Mucosa of gallbladder (tissue), 1 donor: ENCODE measurements at places on chromosomes 11 and 22. TPM values are rescaled to one million over a fixed set of nuclear protein-coding genes. Genes with fewer than 3 reads are reported as not detected.

Gene OR5B21
- total RNA-seq = not detected

Gene FAM83F
- 12.1 TPM for total RNA-seq

Gene TMEM191C
- total RNA-seq = 2.8 TPM

Gene MPPED2
- total RNA-seq = 5.6 TPM

Gene TCN1
- 39.4 TPM for total RNA-seq

Gene TRMT2A
- total RNA-seq = 67.1 TPM

Gene IL17REL
- total RNA-seq = 0.06 TPM

Gene PRAME
- total RNA-seq = 1.5 TPM

DNA sequence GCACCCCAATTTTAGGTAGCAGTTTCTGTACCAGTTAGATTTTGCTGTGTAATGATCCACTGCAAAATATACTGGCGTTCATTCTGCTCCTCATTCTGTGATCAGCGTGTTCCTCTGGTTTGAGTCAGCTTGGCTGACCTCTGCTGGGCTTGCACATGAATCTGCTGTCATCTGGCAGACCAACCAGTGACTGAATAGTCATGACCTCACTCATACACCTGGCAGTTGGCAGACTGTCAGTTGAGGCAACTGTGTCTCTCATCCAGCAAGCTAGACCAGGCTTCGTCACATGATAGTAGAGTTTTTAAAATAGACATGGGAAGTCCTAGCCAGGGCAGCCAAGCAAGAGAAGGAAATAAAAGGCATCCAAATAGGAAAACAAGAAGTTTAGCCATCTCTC lies 316.3 kb upstream of the LARGE1 start:
- DNase-seq = peak; percentile 63

DNA sequence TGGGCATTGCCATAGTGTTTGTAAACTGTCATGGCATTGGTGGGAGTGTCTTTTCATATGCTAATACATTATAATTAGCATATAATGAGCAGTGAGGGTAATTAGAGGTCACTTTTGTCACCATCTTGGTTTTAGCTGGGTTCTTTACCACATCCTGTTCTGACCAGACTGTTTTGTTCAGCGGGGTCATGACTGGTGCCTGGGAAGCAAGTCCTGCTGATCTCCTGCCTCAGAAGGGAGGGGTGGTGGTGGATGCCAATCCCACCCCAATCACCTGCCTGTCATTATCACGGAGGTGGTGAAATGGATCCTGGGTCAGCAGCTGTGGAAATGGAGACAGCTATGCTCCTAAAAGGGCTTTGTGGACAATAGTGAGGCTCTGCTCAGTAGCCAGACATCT lies 31.2 kb downstream of the IL18 start:
- no peak for DNase-seq

- no peak for DNase-seq
These were observed 29.1 kb upstream of the TMPRSS4 start for GRCh38 chr11:118047749-118048148.

GRCh38 chr11:113398669-113399430 lies 11.3 kb downstream of the ANKK1 start:
- DNase-seq = no peak

DNA sequence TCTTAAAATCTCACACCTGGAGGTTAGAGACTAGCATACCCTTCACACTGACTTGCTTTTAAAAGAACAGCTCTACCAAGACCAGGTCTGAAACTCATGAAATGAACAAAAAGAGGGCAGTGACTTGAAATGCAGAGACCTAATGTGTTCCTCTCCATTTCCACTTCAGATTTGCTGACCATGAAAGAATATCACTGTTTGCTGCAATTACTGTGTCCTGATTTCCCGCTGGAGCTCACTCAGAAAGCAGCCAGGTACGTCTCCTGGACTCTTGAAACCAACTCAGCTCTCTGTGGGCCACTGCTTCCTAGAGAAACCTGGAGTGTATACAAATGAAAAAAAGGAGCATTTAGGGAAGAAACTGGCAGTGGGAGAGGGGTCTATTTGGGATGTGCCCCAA lies 39.2 kb downstream of the ARFGAP2 start:
- no peak for DNase-seq

GRCh38 chr22:35378621-35379020 lies 2.3 kb upstream of the HMOX1 start:
- DNase-seq = no peak

DNA sequence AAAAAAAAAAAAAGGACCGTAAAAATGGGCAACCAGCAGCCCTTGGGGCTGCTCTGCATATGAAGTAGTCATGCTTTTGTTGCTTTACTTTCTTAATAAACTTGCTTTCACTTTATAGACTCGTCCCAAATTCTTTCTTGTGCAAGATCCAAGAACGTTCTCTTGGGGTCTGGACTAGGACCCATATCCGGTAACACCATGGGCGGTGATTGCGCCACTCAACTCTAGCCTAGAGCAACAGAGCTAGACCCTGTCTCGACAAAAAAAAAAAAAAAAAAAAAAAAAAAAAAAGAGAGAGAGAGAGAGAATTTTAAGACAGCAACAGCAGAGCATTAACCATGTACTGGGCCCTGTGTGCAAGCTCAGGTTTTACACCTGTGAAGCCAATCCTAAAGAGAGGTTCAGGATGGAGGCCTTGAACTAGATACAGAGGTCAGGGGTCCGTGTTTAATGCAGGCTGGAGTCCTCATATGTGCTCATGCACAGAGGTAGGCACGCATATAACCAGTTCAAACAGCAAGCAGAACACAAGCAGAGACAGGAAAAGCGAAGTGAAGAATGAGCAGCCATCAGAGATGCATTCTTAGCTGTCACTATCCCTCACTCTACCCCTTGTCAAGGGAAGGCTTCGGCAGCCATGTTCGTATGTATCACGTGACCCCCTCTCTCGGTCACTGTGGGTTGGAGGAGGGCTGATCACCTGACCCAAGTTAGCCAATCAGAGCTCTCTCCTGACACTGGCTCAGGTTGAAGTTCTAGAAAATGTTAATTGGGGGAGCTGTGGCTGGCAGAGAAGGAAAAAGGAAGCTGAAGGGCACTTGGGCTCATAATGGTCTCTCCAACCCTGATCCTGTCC lies 16.7 kb upstream of the SYT12 start:
- no peak for DNase-seq

DNA sequence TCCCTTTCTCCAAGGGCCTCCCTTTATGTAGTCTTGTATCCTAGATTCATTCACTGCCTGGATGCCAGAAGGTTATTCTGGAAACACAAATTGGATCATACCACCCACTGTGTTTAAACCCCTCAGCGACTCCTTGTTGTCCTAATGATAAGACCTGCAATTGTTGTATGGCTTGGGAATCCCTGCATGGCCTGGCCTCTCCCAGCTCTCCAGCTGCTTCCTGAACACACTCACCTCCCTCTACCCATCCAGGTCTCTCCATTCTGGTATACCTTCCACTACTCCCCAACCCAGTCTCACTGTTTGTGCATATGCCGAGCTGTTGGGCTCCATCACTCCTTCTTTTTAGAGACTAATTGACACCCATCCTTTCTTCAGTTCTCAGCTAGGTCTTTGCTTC lies 124.3 kb upstream of the ALX4 start:
- DNase-seq = no peak

DNA sequence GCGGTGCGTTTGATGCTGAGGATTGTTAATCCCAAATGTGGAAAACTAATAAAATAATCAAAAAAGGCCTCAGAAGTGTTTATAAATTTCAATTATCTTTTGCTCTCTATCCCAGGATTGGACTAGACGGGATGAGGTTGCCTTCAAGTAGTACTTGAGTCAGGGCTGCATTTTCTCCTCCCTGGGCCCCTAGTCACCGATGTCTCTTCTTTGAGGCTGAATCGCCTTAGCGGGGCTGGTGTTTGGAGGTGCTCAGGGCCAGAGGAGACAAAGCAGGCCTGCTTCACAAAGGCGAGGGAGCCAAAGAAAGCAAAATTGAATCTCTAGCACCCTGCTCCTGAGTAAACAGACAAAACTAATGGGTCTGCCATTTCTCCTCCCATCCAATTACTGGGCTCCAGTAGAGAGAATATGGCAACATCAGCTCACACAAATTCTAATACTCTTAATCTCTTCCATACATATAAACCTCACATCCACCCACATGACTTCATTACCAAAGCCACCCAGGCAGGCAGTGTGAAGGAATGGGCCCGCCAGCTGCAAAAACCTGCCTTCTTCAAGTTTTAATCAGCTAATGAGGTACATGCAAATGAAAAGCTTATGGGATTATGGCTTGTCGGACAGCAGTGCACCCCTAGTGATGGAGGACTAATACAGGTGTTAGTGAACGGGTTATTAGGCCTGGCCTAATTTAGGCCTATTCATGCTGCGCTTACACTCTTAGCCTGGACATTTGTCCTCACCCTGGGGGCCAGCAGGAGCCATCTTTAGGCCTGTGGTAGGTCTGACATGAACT lies 52.7 kb upstream of the HTATIP2 start:
- DNase-seq = no peak

- DNase-seq = no peak
These were observed 1561.0 kb upstream of the RAG2 start for GRCh38 chr11:38159038-38159437.

GRCh38 chr11:83020942-83021779 lies 50.5 kb downstream of the RAB30 start:
- DNase-seq = no peak

DNA sequence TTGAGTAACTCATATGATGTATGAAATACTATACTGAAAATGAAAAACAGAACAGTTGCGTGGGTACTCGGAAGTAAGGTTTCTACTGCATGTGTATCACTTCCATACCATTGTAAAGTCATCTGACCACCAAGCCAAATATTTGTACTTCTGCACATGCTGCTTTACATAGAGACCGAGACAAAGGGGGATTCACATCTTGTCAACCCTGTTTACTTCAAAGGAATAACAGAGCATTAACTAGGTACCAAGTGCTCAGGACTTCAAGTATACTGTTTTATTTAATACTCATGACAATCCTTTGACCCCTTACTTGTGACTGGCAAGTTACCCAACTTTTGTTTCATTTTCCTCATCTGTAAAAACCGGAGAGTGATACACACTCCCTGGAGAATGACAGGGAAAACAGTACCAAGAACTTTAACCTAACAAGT lies 9.9 kb downstream of the MAPK1 start:
- no peak for DNase-seq

- no peak for DNase-seq
These were observed 118.3 kb downstream of the WT1 start for GRCh38 chr11:32316858-32317642.

GRCh38 chr11:128714123-128714522 lies 20.3 kb downstream of the FLI1 start:
- DNase-seq = no peak

DNA sequence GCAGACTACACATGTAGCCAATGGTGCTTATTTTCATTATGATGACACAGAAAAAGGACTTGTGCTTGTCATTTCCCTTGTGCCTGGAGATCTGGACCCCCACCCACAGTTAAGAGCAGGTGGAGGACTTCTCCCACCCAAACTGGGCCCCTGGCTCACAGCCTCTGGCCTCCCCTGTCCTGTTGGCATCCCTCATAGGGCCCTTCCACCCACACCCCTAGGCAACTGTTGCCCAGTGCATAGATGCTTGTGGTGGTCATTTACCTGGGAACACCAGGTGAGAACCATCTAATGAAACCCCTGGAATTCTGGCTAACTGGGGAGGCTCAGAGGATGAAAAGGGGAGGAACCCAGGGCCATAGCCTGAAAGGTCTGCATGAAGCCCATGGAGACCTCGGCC lies 355.9 kb downstream of the BUD13 start:
- no peak for DNase-seq

- peak; percentile 30 for DNase-seq
These were observed 1248.4 kb downstream of the BRD1 start for GRCh38 chr22:48579043-48579927.

- DNase-seq = no peak
These were observed 53.2 kb upstream of the AMPD3 start for GRCh38 chr11:10401696-10402392.

DNA sequence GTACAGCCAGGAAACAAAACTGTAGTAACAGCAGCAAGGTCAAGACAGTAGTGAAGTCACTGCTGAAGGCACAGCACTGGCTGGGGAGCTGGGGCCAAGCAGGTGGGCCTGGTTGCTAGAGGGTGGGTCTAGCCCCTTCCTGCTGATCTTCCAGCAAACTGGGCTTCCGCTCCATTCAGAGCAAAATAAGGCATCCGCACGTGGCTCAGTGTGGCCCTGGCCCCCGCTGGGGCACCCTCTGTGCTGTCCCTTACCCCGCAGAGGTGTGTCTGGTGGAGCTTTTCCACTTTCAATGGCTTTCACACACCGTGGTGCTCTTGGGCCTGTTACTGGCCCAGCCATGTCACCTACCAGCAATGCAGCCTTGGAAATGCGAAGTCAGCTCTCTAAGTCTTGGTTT lies 162.4 kb upstream of the B3GAT1 start:
- peak; percentile 4 for DNase-seq

GRCh38 chr22:25153961-25154666 lies 45.5 kb upstream of the CRYBB3 start:
- DNase-seq = peak; percentile 89

DNA sequence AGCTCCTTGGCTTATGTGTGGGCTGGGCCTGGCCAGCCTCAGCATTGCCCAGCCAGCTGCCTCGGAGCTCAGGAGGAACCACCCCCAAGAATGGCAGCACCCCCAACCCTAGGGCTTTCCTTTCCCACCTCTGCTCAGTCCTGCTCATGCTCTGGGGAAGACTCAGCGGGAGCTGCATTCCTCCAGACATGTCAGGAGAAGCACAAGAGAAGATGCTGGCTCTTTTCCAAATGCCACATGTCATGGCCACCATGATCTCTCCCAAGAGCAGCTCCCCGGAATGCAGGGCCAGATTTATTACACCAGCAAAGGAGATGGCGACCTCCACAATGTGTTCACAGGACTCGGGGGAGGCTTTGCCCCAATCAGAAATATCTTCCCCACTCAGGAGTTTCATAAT lies 143.7 kb downstream of the PKNOX2 start:
- no peak for DNase-seq

DNA sequence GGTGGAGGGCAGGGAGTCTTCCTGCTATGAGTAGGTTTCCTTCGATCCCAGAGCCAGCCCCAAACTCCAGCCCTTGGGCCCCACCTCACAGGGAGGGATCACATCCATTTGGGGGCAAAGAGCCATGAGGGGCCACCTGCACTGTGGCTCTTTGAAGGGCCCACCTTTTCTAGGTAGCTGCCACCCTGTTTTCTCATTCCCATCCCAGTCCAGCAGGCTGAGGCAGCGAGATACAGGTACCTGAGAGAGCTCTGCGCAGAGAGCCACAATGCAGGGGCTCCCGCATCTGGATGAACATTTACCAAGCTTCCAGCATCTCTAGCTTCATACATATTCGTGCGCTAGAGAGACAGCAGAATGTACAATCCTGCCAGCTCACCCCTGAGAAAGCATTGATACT lies 16.3 kb downstream of the FXYD6 start:
- DNase-seq = no peak
